Suppressor macrophage treated with lipopolysaccharide for 1 hour (primary cell): ENCODE measurements at places on chromosomes 12 and 14.
A peak's percentile ranks its signal among the peaks of the same experiment; 100 is the strongest.

GRCh38 chr12:69779928-69780327, 41.3 kb downstream of the RAB3IP start:
- no peak for DNase-seq

DNA sequence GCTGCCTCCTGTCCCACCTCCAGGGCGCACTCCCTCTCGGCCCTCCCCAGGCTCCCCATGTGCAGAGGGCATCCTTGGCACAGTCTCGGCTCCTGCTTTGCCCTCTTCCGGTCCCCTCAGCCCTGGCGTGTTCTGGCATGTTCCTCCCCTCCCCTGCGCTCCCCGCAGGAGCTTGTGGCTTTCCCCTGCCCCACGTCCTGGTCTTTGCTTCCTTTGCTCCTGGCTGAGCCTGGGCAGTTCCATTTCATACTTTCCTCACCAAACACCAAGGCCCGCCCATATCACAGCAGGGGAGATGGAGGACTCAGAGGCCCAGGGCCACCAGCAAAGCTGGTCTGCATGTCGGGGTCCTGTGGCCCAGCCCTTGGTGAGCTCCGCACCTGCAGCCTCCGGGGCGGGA, 56.0 kb downstream of the FBRSL1 start:
- no peak for DNase-seq

- peak; percentile 66 for DNase-seq
Observed at GRCh38 chr14:70821584-70822529, 12.5 kb upstream of the MAP3K9 start.

GRCh38 chr14:71331403-71331802, 424.1 kb downstream of the PCNX1 start:
- DNase-seq = no peak

GRCh38 chr12:113831476-113831875, 134.6 kb downstream of the RBM19 start:
- DNase-seq = no peak

- DNase-seq = no peak
Observed at GRCh38 chr12:123164222-123164621, 13.3 kb upstream of the PITPNM2 start.

GRCh38 chr12:91186156-91186555, 3.5 kb upstream of the DCN start:
- no peak for DNase-seq

- DNase-seq = peak; percentile 40
Observed at GRCh38 chr14:36070031-36070719, 106.3 kb downstream of the PTCSC3 start.

DNA sequence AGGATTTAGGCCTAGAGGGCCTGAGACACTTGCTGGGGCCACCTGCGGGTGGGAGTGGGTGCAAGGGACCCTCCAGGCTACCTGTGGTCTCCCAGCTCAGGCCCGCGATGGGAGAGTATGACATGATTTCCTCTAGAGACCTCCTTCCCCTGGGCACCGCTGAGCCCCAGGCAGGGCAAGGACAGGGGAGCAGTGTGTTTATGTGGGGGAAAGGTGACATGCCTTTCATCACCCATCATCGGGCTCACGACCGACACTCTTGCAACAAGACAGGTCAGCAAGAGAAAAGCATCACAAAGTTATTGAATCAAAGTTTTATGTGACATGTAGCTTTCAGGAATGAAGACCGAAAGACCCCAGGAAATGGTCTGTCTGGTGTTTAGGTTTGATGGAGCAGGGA, 19.9 kb downstream of the SH2B3 start:
- no peak for DNase-seq

- DNase-seq = no peak
Observed at GRCh38 chr12:6437586-6437985, 7.2 kb upstream of the CD27 start.

GRCh38 chr12:18683327-18684013, 54.3 kb downstream of the PLCZ1 start:
- DNase-seq = peak; percentile 33

GRCh38 chr14:81839056-81839455, 305.4 kb upstream of the SEL1L start:
- no peak for DNase-seq

GRCh38 chr12:114054982-114055381, 88.9 kb upstream of the RBM19 start:
- DNase-seq = no peak

GRCh38 chr12:43158126-43158525, 393.9 kb downstream of the ADAMTS20 start:
- no peak for DNase-seq

DNA sequence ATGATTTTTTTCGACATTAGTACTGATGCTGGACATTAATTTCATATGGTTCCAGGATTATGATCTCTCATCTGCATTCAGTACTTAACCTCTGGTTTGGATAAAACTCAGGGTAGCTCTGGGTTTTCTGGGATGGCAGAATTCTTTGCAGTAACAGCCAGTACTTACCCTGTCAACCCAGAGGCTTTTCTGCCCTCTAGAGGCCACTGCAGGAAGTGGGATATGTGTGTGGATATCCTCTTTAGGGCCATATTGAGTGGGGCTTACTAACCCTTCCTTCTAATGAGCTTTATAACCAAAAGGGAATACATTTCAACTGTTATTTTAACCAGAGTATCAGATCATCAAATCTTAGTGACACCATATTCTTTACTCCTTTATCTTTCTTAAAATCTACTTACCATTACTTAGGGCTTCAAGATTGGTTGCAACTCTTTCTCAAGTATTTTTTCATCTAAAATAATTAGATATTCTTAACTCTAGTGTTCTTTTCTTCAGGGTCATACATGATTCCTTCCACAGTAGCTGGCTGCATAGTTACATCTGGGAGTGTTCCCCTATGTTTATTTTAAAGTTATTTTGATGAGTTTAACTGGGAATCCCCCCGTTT, 488.0 kb upstream of the STXBP6 start:
- peak; percentile 33 for DNase-seq

DNA sequence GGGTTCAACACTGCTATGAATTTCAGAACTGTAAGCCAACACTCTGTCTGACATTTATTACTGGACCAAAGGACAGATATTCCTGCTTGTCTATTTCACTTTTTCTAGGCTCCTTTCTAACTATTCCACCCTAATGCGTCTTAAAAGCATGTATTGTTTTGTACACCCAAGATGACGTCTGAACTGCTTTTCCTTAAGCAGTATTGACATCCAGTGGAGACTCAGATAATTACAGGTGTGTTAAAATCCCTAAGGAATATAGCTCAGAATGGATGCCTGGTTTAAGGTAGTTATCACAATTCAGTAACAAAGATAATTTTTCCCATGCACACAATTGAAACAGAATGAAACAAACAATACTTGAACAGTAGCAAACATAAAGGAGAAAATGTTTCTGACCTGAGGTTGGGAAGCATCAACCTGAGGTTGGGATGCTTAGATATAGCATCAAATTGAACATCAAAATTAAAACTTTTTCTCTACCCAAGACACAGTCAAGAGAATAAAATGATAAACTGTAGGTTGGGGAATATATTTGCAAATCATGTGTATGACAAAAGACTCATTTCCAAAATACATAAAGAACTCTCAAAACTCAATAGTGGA, 93.7 kb upstream of the PTPRR start:
- no peak for DNase-seq

GRCh38 chr12:56695327-56696101, 7.4 kb upstream of the PTGES3 start:
- DNase-seq = no peak

DNA sequence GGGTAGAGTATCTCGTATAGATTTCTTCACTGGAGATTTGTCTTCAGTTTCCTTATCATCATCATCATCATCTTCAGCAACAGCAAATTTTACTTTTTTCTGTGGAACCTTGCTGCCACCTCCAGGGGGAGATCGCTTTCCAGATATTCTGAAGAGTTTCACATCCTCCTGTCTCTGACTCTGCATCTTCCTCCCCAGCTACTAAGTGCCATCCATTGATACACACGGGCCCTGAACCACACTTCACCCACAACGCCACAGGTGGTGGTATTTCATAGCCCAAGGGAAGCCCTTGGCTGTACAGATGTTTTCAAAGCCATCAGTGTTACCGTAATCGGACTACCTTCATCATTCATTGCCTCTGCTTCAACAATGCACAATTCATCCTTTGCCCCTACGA, 82.2 kb downstream of the PPP2R5C start:
- peak; percentile 70 for DNase-seq

DNA sequence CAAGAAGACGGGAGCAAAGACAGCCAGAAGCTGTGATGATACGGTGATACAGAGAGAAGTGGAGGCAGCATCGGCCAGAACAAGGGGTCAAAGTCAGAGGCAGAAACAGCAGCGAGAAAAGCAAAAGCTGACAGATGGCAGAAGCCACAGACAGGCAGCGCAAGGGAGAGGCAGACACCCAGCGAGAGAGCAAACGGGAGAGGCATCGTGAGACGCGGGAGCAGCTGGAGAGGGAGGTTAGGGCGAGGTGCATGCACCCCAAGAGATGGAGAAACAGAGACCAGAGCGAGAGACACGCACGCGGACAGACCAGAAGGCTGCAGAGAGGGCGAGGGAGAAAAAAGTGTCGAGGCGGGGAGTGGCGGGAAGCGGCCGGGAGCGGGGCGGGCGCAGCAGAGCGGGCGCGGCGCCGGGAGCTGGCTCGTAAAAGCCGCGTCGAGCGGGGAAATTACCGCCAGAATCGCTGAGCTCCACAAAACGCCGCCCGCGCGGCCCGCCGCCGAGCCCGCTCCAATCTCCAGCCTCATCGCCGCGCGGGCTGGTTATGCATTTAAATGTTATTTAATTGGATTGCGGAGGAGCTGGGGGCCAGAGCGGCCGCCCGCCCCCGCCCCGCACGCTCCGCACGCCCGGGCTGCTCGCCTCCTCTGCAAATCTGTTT, 15.6 kb downstream of the SMUG1 start:
- DNase-seq = peak; percentile 44

DNA sequence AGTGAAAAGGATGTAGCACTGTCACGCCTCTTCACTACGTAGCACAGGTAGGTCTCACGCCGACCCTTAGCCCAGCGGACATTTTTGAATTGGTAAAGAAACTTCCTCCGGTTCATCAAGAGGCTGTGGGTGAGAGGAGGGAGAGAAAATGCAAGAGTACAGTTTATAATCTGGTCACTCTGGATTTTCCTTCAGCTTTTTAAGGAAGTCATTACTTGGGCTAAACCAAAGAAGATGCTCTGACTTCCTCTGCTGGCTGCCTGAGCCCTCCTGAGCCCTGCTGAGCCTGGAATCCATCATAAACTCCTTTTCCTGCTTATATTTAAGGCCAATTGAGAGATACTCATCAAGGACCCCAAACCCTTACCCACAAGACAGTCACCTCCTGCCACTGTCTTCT, 5.8 kb downstream of the AICDA start:
- DNase-seq = peak; percentile 62

- DNase-seq = no peak
Observed at GRCh38 chr12:39395866-39396265, 47.1 kb downstream of the KIF21A start.

GRCh38 chr12:111975161-111975931, 37.6 kb downstream of the TMEM116 start:
- DNase-seq = no peak

DNA sequence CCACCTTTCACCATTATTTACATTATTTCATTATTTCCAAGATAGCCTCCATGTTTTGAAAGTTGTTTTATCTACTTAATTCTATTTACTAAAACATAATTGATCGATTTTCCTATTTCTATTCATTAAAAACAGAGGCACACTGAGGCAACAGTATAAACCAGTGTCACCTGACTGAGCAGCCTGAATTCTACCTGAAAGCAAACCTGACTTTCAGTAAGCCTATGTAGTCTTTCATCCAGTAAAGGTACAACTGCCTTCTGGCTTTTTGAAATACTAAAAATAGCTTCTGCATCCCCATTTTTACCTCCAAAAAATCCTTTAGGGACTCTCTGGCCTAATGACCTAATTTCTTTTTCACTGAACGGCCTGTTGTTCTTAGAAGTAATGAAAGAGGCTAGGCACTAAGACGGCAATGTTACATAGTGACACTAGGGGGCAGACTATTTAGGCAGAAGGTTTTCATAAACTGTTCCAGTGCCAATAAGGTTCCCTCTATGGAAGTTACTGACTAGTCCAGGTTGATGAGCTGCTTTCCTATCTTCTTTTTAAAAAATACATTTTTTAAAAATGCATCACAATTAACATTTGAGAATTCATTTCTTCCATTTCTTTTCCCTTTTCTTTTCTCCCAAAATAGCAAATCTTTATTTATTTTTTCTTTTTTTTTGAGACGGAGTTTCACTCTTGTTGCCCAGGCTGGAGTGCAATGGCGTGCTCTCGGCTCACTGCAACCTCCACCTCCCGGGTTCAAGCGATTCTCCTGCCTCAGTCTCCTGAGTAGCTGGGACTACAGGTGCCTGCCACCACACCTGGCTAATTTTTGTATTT, 17.5 kb downstream of the ANAPC5 start:
- DNase-seq = peak; percentile 88

DNA sequence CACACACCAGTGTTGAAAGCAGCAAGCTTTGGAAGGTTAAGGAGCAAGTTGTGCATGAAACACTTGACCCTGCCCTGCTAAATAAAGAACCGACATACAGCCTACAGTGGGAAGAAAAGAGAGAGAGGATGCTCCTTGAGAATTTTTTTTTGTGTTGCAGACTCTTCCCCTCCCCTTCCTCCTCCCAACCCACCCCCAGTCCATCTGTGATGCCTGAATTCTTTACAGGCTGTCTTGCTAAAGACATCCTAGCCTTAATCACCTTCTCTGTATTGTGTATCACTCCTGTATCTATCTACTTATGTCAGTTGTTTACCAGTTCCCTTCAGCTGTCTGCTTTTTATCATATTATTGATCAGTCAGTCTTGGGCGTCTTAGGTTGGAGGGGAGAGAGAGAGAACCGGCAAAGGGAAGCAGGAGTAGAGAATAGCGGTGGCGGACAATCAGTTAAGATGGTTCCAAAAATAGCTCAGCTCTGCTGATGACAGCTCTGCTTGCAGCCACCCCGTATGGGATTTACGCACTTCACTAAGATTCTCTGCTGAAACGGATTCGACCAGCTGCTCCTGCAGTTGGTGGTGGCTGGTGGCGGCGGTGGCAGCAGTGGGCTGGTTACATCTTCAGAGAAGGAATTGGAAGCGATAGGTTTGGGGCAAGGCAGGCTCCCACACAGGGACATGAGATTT, 664.7 kb downstream of the NRXN3 start:
- DNase-seq = no peak

- DNase-seq = no peak
Observed at GRCh38 chr12:130796985-130797686, 41.9 kb downstream of the STX2 start.

DNA sequence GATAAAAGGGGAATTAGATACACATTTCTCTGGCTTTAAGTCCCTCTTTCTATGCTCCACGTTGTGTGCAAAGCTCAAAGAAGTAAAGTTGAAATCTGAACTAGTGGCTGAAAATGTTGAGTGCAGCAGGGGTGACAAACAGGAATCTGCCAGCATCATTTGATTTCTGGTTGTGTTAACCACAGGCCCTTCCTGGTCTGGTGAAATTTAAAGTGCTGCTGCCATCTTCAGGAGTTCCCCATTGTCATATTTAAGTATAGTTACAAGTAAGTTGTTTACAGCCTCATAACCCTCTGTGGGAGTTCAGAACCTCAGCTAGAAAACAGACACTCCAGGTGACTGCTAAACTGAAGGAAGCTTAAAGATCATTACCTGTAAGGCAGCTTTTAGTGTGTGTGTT, 90.9 kb upstream of the CCDC196 start:
- no peak for DNase-seq
